ENCODE measurements at places on chromosomes 11 and 22.

DNA sequence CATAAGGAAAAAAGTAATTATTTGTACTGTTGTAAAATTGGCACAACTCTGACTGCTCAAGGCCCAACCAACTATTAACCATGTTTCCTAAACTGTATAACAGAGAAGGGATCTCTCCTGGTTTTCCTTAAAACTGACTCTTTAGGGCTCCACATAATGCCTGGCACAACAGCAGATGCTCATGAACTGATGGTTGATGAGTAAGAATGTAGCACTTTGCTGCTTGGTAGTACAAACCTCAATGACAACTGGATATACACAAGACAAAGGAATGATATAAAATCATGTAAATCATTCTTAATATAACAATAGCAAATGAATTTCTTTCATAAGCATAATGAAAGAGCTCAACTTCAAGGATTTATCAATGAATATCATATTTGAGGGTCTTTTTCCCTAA is 11.7 kb downstream of the MSANTD2 start:
- DNase-seq = no peak

- peak; percentile 76 for DNase-seq
These were observed 4.0 kb upstream of the FTH1 start for GRCh38 chr11:61971248-61972111.

- DNase-seq = no peak
These were observed 10.8 kb downstream of the ARAP1 start for GRCh38 chr11:72741429-72741833.

- peak; percentile 82 for DNase-seq
These were observed 21.1 kb upstream of the TMPRSS13 start for GRCh38 chr11:117950301-117950700.

DNA sequence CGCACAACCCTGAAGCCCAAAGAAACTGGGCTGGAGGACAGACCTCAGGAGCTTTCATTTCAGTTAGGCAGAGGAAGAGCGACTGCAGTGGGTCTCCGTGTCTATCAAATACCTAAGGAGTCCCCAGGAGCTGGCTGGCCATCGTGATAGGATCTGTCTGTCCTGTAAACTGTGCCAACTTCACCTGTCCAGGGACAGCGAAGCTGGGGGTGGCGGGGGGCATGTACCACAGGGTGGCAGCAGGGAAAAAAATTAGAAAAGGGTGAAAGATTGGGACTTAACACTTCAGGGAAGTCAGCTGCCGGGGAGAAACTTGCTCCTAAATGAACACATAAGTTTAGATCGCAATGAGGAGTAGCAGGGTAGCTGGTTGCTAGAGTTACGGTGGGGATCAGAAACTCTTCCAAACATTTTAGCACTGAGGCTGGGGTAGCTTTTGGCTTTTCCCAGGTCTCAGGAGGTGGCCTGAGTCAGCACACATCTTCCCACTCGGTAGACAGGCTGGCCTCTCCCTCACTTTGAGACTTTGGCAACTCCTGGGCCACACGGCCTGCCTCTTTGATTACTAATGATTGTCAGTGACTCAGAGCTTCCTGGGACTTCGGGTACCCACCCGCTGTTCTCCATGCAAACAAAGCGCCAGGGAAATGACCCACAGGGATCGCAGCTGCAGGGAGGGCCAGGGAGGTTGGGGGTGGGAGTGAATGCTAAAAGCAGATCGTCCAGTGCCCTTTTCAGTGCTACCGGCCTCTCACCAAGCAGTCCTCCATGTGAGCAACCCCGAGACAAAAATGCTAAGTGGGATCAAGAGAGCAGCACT is 2.9 kb upstream of the MTFP1 start:
- peak; percentile 75 for DNase-seq
